NCI-H510A (cell line): ENCODE measurements at places on chromosomes 11 and 22.

GRCh38 chr11:86459002-86459385, 84.3 kb downstream of the CCDC81 start:
- DNase-seq: no peak

GRCh38 chr11:62493801-62494200, 52.8 kb downstream of the AHNAK start:
- DNase-seq: no peak

DNA sequence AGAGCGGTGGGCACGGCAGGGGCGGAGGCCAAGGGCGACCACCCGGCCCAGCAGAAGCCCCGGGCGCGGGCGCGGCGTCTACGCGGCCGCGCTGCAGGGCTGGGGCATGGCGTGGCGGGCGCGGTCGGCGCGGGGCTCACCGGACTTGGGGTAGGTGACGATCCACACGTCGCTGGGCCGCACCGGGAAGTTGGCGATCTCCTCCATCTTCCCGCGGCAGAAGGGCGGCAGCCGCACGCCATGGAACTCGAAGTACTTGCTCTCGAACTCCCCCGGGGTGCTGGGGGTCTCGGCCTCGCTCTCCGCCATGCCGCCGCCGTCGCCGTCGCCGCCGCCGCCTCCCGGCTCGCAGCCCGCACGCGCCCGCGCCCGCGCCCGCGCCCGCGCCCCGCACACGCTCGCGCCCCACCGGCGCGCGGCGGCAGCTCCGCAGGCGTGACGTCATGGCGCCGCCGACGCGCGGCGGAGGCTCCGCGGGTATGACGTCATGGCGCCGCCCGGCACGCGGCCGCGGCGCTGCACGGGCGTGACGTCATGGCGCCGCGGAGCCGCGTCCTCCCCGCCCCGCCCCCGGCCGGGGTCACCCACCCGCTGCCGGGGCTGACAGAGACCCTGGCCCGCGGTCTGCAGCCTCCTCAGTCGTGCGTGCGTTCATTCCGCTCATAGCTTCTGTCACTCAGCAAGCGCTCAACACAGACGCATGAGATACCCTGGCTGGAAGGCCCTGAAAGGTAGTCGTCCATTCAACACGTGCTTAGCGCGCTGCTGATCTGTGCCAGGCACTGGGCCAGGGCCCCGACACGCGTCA, at the start of gene SULT4A1:
TSS of gene SULT4A1 (minus strand) at position 440 of the 808 bp plus-strand sequence. CDS start at position 309, 131 bp downstream.
- peak; percentile 37 for DNase-seq

DNA sequence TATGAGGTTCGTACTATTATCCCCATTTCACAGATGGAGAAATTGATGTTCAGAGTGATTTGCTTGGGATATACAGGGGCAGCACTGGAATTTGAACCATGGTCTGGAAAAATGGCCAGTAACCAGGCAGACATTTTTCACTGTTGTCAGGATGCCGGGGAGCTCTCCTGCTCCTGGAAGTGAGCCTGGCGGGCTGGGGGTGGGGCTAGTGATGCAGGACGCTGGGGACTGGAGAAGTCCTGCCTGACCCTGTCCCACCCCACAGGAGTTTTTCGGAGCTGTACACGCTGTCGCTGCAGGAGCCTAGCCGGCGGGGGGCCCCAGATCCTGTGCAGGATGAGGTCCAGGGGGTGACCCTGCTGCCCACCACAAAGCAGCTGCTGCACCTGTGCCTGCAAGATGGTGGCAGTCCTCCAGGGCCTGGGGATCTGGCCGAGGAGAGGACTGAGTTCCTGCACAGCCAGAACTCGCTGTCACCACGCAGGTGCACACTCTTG, 11.1 kb downstream of the SIPA1 start:
- no peak for DNase-seq

- no peak for DNase-seq
These were observed 17.9 kb upstream of the ZC3H12C start for GRCh38 chr11:110075105-110075846.

- DNase-seq: no peak
These were observed 69.3 kb downstream of the ABTB2 start for GRCh38 chr11:34288492-34288891.

DNA sequence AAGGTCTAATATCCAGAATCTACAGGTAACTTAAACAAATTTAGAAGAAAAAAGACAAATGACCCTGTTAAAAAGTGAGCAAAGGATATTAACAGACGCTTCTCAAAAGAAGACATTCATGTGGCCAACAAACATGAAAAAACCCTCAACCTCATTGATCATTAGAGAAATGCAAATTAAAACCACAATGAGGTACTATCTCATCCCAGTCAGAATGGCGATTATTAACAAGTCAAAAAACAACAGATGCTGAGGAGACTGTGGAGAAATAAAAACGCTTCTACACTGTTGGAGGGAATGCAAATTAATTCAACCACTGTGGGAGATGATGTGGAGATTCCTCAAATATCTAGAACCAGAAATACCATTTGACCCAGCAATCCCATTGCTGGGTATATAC, 67.2 kb downstream of the SLC17A6 start:
- DNase-seq: no peak

- no peak for DNase-seq
These were observed 51.3 kb downstream of the KIRREL3 start for GRCh38 chr11:126949066-126949891.

- DNase-seq: no peak
These were observed 3.3 kb upstream of the POLR2G start for GRCh38 chr11:62757846-62758788.

DNA sequence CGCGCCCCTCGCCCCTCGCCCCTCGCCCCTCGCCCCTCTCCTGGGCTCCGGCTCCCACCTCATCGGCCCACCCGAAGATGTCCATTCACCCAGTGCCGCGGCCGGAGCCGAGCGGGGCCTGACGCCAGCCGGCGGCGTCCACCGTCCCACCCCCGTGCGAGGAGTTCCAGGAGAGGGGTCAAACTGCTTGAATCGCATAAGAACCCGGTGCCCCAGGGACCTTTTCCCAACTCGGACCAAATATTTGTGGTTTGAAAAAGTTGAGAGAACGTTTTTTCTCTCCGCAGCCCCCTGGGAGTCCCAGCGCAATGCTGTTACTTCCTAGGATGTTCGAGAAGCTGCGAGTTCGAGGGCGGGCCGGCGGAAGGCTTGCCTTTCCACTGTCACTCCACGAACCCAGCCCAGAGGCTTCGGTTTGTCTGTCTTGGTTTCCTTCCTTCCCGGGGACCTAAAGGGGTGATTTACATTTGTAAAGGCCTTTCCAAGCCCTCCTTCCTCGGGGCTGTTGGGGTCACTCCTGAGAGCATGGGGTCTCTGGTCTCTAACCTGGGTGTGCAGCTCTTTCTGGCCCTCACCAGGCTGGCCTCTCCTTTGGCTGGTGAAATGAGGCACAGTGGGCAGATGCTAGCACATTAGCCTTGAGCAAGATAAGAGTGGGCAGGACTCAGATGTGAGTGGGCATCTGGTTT, 38.0 kb downstream of the ETS1 start:
- no peak for DNase-seq

DNA sequence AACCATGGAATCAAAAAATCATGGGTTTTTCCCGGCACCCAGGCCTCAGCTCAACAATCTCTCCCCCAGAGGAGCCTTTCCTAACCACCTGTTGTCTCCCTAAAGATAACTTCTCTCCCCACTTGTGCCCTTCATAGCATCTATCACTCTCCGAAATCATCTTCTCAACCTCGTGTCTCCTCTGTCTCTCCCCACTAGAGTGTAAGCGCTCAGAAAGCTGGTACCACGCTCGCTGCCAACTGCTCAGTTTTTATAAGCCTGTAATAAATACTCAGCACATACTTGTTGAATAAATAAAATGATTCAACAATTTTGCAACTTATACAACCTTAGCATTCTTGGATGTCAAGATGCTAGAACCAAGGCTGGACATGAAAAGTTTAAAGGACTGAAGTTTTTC, 185.2 kb downstream of the BCR start:
- DNase-seq: no peak

- no peak for DNase-seq
These were observed 23.0 kb downstream of the MOGAT2 start for GRCh38 chr11:75740681-75741080.

GRCh38 chr11:112828421-112828820, 132.8 kb upstream of the NCAM1 start:
- no peak for DNase-seq

DNA sequence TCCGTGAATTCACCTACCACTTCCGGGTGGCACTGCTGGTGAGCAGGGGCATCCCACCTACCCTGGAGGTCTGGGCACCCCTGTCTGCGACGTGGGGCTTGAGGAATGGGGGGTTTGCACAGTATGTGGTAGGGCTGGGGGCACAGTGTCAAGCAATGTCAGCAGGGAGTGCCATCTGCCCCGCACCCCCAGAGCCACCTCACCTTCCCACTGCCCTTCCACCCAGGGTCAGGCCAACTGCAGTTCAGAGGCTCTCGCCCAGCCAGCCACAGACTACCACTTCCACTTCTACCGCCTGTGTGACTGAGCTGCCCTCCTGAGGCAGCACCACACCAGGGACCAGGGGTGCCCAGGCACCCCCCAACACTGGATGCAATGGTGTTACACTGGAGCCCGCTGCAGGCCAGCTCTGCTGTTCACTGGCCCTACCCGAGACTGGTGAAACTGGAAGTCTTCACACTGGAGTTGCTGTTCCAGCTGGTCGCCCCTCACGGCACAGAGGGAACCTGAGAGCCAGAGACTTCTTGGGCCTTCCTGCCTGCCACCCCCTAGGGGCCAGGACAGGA, 6.5 kb downstream of the TMEM258 start:
- no peak for DNase-seq

DNA sequence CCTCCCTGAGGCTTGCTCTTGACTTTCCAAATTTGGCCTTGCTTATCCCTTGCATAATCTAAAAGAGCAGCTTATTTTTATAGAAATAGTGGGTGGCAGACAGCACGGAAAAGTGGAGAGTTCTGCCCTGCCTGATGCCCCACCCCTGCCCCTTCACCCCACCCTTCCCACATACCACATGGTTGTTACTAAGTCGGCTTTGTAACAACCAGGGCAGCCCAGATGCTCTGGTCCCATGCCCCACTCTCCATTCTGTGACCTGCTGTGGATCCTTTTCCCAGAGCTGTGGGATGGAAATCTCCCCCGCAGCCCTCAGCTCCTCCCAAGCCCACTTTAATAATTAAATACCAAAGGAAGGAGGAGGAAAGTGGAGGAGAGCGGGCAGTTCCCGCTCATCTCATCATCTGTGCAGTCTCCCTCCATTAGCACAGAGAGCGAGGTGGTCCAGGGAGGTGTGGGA, 10.9 kb downstream of the MRGPRF start:
- no peak for DNase-seq

- no peak for DNase-seq
These were observed 17.7 kb upstream of the PRDM10 start for GRCh38 chr11:130020323-130020722.

- no peak for DNase-seq
These were observed 1165.7 kb downstream of the LRRC4C start for GRCh38 chr11:40293655-40294348.

GRCh38 chr11:35558513-35558912, 33.1 kb upstream of the PAMR1 start:
- DNase-seq: no peak

GRCh38 chr11:17230867-17231851, 23.4 kb upstream of the PIK3C2A start:
- DNase-seq: no peak

GRCh38 chr11:20634044-20634443, 34.6 kb downstream of the SLC6A5 start:
- no peak for DNase-seq

DNA sequence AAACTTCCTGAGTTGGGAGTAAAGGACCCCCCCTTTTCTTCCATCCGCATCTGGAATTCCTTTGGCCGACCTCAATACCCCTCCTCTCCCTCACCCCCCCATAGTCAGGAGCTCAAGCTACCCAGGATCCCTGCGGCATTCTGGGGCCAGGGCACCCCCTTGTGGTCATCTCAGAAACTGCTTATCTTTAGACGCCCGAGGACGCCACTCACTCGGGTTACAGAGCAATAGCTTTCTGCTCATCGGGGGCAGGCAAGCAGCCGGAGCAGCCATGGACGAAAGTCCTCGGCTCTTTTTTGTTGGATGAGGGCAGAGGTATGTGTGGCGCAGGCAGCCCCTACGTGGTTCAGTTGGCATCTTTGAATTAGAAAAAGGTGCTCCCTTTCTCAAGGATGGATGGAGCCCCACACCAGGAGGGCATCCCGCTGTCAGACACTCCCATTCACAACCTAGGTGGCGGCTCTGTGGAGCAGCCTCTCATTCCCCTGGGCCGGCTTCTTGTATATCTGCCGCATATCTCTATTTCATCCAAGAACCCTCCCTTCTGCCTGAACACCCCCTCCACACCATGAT, 2.3 kb downstream of the C1QTNF5 start:
- no peak for DNase-seq

- no peak for DNase-seq
These were observed 298.7 kb upstream of the ZC3H12C start for GRCh38 chr11:109794501-109794900.

- DNase-seq: no peak
These were observed 39.7 kb upstream of the SUSD2 start for GRCh38 chr22:24141586-24141985.

DNA sequence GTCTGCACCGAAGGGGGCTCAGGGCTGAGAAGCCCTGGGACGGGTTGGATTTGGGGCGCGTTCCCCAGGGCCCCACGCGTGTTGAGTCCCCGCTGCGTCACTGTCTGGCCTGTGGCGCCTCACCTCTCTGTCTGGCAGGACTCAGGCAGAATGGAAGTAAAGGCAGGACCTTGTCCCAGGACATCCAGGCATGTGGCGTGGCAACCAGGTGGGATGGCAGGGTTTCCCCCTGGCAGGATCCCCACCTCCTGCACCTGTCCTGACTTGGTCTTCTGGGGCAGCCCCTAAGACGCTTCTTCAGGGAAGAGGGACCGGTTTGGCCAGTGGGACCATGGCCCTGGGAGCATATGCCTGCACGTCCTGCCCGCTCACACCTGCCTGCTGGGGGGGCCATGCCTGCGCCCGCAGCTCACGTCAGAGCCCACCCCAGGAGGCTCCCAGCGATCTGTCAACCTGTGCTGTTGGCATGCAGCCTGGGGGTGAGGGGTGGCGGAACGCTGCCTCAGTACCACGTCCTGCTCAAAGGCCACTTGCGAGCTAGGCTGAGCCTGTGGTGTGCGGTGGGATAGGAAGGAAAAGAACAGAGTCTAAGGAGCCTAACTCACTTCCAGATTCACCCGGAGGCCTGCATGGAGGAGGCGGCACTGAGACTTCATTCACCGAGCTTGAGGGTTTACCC, 72.7 kb downstream of the KCNQ1 start:
- no peak for DNase-seq

DNA sequence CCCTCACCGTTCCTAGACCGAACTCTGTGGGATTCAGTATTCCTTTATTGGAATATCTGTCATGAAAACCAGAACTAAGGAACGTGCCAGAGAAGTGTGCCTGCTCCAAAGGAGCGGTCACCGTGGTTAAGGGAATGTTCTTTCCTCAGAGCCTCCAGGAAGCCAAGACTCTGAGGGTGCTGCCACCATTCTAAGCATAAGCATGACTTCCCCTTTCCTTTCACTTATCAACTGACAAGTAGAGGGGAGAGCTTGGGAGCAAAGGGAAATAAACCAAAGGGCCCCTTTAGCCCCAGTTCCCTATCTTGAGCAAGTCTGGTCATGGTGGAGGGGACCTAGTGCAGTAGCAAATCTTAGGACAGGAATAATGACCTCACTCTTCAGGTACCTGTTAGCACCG, 26.8 kb downstream of the CTR9 start:
- DNase-seq: no peak

GRCh38 chr11:61162092-61162941, 1.1 kb upstream of the VPS37C start:
- DNase-seq: peak; percentile 50
